ENCODE measurements at places on chromosomes 3 and 15.
A peak's percentile ranks its signal among the peaks of the same experiment; 100 is the strongest.

DNA sequence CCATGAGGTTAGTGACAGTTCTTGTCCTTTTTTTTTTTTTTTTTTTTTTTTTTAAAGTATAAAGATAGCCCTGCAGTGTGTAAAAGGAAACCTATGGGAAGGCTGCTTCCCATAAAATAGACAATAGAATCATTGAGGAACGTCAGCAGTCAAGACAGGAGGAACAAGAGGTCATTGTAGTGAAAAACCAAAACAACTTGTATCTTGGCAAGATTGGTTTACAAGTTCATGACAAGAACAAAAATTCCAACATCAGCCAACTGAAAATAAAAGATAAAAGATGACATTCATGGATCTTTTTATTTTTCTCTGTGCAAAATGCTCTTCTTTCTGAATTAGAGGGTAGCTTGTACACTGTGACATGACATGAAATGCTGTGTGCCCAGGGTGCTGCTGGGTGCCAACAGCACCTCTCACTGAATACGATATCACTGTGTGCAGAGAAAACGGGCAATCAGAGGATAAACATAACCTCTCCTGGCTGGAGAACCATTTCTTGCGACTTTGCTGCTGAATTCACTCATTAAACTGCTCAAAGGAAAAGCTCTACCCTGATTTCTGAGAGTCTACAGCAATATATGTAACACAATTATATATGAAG is 30.1 kb upstream of the IP6K2 start:
- DNase-seq: no peak

DNA sequence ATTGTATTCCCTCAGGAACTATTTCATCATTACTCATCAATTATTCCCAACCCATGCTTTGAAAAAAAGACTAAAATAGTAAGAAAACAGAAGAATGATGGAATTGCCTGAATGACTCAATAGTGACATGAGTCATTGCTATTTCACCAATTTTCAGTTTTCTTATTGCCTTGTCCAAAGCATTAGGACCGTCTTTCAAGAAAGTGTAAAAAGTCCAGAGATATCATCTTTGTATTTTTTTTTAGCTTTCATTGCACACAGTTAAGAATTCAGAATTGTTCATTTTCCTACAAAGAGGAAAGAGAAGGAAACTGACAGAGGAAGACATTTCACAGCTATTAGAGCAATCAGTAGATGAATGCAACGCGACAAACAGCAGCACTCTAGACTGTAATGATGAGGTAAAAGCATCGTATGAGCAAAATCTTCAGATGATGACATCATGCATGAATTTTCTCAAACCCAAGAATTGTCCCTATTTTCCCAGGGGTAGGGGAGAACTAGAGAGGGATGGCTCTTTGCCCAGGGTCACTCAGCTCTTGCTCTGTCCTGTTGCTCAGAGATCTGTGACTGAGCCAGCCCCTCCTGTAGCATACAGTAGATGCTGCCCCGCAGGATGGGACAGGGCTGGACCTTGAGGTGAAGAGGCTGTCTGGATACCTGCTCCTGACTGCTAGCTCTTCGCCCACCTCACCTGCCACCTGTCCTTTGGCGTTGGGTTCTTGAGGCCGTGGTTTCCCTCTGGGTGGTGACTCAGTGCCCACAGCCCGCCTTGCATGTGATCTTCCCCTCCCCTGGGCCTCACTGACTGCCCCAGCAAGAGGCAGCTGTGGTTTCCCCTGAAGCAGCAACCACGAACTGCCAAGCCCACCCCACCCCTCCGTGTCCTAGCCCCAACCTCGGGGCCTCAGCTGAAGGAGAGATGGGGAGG is 84.8 kb downstream of the PPCDC start:
- DNase-seq: no peak

- DNase-seq: no peak
These were observed 58.5 kb downstream of the MEIS2 start for GRCh38 chr15:37041836-37042235.

DNA sequence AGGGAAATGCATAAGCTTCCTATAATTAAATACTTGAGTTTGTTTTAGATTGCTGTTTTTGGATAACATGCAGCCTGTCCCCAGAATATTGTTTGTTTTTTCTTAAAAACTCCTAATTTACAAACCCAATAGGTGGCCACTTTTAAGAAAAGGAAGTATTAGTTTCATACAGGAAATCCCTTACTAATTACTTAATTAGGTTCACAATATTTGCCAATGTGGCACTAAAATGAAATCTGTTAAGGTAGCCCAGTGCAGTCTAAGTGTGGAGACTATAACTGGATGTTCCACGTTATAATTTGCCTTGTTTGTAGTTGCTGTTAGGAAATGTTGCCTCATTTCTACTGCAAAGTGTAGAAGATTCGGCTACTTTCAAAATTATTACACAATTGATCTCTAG is 195.8 kb downstream of the BBX start:
- no peak for DNase-seq

DNA sequence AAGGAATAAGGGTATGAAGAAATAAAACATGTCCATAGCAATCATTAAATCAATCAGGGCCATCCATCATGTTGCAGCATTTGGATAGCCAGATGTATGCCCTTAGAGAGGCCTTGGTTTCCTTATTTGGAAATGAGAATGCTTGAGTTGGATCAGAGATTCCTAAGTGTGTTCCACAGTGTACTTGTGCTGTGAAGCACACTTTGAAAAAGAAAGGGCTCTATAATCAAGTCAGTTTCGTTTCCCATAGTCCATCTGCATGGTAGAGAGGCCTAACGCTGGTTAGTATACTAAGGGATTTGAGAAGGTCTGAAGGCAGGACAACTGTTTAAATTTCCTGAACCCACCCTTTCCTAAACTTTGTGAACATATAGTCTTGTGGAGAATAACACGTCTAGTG is 30.9 kb downstream of the RBMS3 start:
- no peak for DNase-seq

DNA sequence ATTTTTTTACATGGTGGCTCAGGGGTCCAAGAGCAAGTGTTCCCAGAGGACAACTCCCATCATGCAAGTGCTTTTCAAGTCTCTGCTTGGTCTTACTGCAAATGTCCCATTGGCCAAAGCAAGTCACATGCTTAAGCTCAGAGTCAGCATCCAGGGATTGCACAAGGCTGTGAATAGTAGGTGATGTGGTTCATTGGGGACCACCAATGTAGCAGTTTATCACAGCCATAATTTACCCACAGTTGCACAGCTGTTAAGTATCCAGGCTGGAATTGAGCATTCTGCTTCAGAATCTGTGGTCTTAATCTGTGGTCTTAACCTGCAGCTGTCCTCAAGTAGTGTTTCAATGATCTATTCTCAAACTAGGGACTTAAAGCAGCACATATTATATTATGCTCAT is 71.4 kb upstream of the PLCL2 start:
- DNase-seq: no peak

- no peak for DNase-seq
These were observed 915.0 kb upstream of the GBE1 start for GRCh38 chr3:82676356-82677026.

GRCh38 chr15:64247906-64248541 is 85.2 kb upstream of the PPIB start:
- DNase-seq: no peak

DNA sequence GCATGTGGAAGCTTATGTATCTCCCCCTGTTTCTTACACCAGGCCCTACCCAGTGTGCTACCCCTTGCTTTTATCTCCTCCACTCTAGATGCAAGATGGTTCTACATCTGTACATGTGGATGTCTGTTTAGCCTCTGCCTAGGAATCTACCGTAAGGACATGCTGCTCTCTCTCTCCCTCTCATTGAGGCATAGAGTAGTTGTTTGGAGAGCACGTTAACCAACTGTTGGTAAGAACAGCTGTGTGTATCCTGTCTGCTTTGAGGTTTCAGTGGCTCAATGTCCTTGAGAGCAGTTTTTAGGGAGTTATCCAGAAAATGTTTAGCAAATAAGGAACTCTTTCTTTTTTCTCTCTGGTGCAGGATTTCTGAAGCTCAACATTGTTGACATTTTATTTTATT is 152.8 kb downstream of the DNAJB8 start:
- no peak for DNase-seq

DNA sequence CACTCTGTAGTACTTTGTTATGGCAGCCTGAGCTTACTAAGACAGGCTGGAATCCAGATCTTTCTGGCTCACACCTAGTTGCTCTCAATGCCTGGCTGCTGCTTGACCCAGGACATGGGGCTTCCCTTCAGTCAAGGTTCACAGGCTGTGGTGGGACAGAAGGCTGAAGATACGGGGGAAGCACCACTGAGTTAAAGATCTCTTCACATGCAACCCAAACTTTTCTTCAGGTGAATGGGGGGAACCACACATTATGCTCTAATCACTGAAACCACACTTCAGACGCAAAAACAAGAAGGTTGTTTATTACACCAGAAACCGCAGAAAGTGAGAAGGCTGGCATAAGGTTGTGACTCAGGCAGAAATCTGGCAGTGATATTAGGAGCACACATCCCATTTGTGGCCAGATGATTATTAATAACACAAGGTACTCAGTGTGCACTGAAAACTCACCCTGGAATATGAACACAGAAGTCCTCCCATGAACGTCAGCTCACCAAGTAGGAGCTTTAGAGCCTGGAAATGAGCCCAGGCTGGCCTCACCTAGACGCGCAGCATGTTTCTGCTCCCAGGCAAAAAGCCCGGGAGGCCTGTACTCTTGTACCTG is 230.5 kb upstream of the CHRNA7 start:
- DNase-seq: no peak

- peak; percentile 85 for DNase-seq
These were observed 63.6 kb upstream of the BOC start for GRCh38 chr3:113147681-113148261.

GRCh38 chr15:64090527-64090926 is 3.1 kb downstream of the CIAO2A start:
- DNase-seq: no peak

GRCh38 chr3:152202976-152203626 is 65.6 kb upstream of the MBNL1 start:
- DNase-seq: no peak

DNA sequence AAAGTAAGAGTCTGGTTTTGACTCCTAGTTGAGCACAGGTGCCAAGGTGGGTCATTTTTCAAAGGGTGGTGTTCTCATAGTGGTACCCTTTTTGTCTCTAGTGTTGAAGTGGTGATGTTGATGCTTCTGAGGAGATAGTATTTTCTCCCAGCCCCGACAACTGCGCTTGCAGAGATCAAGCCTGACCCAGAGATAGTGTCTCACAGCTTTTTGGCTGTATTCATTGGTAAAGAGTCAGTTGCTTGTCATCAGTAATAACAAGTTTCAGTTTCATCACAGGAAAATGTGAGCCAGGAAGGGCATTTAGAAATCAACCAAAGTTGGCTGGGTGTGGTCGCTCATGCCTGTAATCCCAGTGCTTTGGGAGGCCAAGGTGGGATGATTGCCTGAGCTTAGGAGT is 139.3 kb downstream of the NFKBIZ start:
- no peak for DNase-seq

- no peak for DNase-seq
These were observed 145.3 kb upstream of the DNAJC19 start for GRCh38 chr3:181134873-181135272.

GRCh38 chr3:173933113-173933512 is 535.6 kb downstream of the NLGN1 start:
- no peak for DNase-seq

- no peak for DNase-seq
These were observed 18.6 kb upstream of the GLCE start for GRCh38 chr15:69141833-69142232.

GRCh38 chr15:48002767-48003166 is 118.0 kb upstream of the SLC24A5 start:
- DNase-seq: no peak

GRCh38 chr3:49723296-49723627 is 489 bp downstream of the GMPPB start:
- peak; percentile 86 for DNase-seq

DNA sequence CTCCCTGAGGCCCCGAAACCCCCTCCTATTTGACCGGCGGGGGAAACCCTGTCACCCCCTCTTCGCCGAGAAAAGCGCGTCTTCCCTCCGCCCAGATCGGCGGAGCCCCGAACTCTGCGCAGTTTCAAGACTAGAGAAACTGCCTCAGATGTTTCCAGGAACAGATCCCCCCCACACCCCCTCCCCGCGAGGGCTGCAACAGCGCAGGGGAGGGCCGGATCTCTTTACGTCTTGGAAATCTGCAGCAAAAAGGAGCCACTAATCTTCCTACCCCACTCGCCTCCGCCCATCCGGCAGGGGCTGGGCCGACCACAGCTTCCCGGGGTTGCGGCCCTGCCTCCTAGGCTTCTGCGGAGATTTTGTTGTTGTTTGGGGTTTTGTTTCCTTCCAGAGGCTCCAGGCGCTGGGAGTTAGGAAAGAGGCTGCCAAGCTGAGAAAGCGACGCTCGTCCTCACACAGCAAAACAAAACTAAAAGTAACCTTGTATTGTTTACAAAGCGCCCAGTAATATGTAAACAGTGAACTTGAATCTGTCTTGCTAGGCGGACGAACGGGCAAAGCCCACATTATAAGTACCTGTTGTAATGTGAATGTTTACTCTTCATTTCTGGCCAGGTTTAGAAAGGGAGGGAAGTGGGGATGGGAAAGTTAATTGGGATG is 2.2 kb downstream of the FOXB1 start:
- no peak for DNase-seq

DNA sequence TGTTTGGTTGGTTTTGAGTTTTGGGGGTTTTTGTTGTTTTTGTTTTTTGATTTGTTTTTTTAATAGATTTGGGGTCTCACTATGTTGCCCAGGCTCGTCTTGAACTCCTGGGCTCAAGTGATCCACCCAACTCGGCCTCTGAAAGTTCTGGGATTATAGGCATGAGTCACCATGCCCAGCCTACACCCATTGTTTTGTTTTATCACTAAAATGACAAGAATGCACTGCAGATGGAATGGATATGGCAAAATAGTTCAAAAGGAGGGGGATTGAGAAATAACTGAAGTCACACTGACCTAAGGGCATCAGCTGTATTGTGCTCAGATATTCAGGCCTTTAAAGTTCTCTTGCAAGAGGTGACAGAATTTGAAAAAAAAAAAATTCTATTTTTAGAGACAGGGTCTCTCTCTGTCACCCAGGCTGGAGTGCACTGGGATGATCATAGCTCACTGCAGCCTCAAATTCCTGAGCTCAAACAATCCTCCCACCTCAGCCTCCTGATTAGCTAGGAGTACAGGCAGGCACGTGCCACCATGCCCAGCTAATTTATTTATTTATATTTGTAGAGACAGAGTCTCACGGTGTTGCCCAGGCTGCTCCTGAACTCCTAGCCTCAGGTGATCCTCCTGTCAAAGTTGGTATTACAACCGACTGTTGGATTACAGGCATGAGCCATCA is 4.4 kb upstream of the RASA2 start:
- DNase-seq: no peak

DNA sequence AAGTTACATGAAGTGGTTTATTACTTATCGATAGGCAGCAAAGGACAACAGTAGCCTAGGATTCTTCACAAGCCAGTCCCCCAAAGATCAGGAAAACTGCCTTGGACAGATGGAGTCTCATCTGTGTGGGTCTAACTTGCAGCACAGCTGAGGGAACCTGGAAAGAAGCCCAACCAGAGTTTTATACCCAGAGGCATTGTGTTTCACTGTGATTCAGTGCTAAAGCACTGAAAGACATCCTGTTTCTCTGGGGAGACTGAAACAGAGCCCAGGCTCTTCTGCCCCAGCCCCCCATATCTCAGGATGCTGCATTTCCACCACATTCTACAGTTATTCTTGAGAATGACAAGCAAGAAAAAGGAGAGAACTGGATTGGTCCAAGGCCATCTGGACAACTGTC is 48.2 kb upstream of the PYDC2 start:
- no peak for DNase-seq

- DNase-seq: no peak
These were observed 311.3 kb downstream of the PLCL2 start for GRCh38 chr3:17195856-17196604.

GRCh38 chr3:177977381-177978158 is 558.7 kb upstream of the KCNMB2 start:
- no peak for DNase-seq

GRCh38 chr15:60255390-60255789 is 142.4 kb downstream of the ANXA2 start:
- DNase-seq: no peak

Data from sigmoid colon (tissue), 7 donors.